CD4-positive, alpha-beta memory T cell (primary cell): ENCODE measurements at places on chromosomes 11 and 22. TPM values are rescaled to one million over a fixed set of nuclear protein-coding genes. Genes with fewer than 3 reads are reported as not detected.

- DNase-seq, result no peak
Observed at GRCh38 chr22:50586416-50586815, 3.8 kb upstream of the CHKB start.

DNA sequence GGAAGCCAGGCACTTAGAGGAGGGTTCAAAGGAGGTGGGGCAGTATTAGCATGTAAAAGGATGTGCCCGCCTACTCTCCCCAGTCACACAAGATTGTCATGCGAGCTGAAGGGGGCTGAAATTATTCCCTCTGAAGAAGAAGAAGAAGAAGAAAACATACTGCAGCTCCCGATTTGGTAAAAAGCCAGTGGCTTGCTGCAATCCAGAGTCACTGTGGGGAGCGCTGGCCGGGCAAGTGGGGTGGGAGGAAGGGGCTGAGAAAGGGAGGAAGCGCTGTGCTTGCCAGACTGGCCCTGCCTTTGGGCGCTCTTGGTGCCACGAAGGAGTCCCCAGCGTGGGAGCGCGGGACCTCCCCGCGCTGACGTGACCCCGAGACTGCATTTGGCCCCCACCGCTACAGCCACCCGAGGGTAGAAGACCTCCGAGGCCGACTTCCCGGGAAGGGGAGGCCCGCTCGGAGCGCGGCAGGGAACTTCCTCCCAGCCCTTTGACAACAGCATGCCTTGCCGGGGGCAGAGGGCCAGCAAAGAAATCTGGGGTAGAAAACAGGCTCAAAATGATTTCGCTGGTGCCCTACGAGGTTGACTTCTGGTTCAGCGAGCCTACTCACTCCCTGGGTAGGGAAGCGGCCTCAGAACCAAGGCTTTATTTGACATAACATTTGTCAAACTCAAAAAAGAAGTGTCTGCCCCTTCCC, 906.3 kb downstream of the DLG2 start:
- no peak for DNase-seq

- DNase-seq, result no peak
Observed at GRCh38 chr11:120354068-120354467, 17.9 kb downstream of the ARHGEF12 start.

GRCh38 chr11:17395554-17395961, 7.1 kb upstream of the KCNJ11 start:
- DNase-seq, result no peak

Gene GLYATL1
- not detected for total RNA-seq

Gene POU2AF1
- total RNA-seq, result 0.64 TPM

Gene CCDC157
- total RNA-seq, result 2.1 TPM
